ENCODE measurements at places on chromosomes 3 and 15. TPM values are rescaled to one million over a fixed set of nuclear protein-coding genes. Genes with fewer than 3 reads are reported as not detected.

The CRYGS gene
- 2.1 TPM for polyA plus RNA-seq

DNA sequence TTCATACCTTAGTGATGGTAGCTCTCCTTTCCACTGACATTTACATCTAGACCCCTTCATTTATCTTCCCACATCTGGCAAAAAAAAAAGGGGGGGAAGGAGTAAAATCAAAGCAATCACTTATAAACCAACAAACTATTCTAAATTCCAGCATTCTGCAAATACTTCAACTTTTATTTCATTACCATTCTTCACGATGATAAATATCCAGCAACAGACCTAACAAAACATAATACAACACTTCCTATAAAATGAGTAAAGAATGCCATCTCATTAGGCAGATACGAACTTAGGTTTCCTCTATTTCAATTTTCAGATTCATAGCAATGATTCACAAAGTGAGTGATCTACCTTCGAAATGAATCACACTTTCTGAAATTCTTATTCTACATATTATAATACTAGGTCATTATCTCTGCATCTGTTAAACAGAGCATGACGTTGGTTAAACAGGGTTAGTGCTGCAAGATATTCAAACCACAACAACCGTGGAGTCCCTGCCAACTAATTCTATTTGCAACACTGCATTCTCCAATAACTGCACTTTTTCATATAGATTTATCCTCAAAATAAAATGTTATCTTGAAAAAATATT is at the start of gene LRRFIP2:
LRRFIP2 (minus strand) TSS at position 51 of the 595 bp plus-strand sequence. CDS start 25,599 bp downstream, outside the sequence.
- DNase-seq: peak; percentile 82

- no peak for DNase-seq
Observed at GRCh38 chr3:172938788-172939187, 188.3 kb downstream of the ECT2 start.

- DNase-seq: peak; percentile 50
Observed at GRCh38 chr3:122969585-122970469, 57.7 kb downstream of the SEMA5B start.

DNA sequence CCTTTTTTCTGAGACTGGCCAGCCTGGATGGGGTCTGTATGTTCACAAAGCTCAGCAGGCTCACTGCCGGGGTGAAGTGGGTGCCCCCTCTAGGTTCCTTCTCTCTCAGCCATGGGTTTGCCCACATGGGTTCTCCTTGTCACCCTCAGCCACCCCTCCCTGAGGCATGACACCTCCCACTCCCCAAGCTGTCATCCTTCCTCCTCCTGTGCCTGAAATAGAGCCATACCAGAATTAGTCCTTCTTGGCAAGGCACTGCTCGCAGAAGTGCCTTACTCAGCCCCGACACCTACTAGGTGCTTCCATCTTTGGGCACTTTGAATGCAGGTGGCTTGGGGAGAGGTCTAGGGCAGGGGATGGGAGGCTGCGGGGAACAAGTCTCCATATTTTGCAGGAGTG is 62.9 kb upstream of the SEC13 start:
- DNase-seq: no peak

- peak; percentile 46 for DNase-seq
Observed at GRCh38 chr3:60384341-60384740, 866.9 kb downstream of the FHIT start.

- DNase-seq: no peak
Observed at GRCh38 chr15:85913461-85913860, 118.7 kb upstream of the KLHL25 start.

- no peak for DNase-seq
Observed at GRCh38 chr15:80191897-80192595, 39.2 kb downstream of the FAH start.

DNA sequence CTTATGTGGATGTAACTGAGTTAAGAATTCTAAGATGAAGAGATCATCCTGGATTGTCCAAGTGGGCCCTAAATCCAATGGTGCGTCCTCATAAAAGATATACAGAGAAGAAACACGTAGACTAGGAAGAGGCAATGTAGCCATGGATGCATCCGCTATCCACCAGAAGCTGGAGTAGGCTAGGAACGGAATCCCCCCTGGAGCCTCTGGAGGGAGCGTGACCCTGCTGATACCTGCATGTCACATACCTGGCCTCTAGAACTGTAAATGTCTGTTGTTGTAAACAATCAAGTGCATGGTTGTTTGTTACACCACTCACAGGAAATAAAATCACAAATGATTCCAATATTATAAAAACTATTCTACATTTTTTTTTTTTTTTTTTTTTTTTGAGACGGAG is 254.5 kb upstream of the RORA start:
- no peak for DNase-seq

The CYFIP1 gene
- polyA plus RNA-seq: 58.4 TPM

DNA sequence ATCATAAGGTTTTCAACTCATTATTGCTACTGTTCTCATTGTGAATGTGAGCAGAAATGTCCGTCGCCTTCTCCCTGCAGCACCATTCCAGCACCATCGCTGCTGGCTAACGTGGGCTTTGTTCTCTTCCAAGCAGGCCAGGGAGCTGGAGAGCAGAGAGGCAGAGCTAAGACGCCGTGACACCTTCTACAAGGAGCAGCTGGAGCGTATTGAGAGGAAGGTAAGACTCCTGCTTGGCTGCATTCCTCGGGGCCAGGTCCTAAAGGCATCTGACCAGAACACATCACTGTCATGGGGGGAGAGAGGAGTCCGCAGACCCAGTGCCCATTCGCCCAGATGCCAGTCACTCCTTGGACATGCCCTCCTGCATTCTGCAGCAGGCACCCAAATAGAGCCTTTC is 130.4 kb upstream of the PLXNA1 start:
- DNase-seq: no peak

The SMCO1 gene
- not detected for polyA plus RNA-seq

The HEMK1 gene
- 20.8 TPM for polyA plus RNA-seq

- DNase-seq: peak; percentile 56
Observed at GRCh38 chr3:108552267-108553159, 36.7 kb downstream of the CIP2A start.

The SYNPR gene
- polyA plus RNA-seq: not detected

- peak; percentile 20 for DNase-seq
Observed at GRCh38 chr3:159322322-159322939, 520.6 kb downstream of the MFSD1 start.
